NCI-H1092 treated with DMSO at 0.1 percent for 48 hours (cell line): ENCODE measurements at places on chromosomes 12 and 14.

GRCh38 chr14:95959317-95959716, 79.8 kb upstream of the C14orf132 start:
- DNase-seq, result no peak

GRCh38 chr12:6074979-6075585, 49.4 kb downstream of the VWF start:
- DNase-seq, result no peak

DNA sequence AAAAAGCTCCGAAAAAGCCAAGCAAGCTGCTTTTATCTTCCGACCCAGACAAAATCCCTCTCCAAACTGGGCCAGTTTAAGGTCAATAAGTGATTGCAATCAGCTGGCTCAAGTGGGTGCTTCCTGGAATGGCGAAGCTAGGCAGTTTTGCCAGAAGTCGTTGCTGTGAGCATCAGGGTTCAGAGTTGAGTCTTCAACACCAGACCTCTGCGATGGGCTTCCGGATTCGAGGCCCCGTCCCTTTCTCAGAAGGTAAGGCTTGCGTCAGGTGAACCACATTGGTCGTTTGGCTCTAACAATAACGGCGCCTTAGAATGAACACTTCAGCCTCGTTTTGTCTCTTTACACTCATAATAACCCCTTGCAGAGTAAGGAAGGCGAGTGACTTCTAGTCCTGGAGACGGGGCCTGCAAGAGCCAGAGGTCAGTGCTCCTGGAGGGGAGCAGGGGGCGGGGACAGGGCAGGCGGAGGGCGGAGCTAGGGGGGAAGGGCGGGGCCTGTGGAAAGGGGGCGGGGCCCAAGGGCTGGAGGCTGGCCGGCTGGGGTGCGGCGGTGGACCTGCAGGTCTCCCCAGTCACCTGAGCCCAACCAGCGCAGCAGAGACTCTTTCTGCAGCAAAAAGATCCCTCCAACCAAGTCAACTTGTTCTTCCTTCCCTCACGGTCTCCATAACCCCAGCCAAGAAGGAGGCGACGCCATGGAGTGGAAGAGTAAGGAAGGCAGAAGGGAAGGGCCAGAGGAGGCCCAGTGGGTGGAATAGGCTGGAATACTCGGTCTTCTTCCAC, 34.0 kb upstream of the NFYB start:
- DNase-seq, result no peak

GRCh38 chr12:44519931-44520330, 356.2 kb downstream of the NELL2 start:
- DNase-seq, result peak; percentile 92

GRCh38 chr12:116697716-116698115, 40.2 kb downstream of the SPRING1 start:
- no peak for DNase-seq

GRCh38 chr14:97270308-97270707, 473.1 kb downstream of the VRK1 start:
- DNase-seq, result no peak

- DNase-seq, result no peak
These were observed 87.0 kb downstream of the GALNT8 start for GRCh38 chr12:4807116-4807783.

- DNase-seq, result no peak
These were observed 50.7 kb upstream of the KCNC2 start for GRCh38 chr12:75260316-75260715.

DNA sequence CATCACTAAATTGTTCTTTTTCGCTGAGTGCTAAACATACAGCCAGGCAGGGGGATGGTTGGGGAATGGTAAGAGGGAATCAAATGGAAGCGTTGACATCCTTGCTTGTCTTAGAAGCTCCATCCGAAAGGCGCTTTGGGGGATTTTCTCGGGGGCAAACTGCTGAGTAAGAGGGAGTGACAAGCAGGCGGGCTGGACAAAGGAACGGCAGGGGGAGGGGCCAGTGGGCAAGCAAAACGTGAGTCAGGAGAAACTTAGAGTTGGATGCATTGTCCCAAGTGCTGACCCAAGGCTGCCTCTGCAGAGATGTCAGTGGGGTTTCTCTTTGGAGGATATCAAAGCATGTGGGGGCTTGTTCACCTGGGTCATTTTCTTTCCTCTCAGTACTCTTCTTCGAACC, 480.5 kb downstream of the VRK1 start:
- DNase-seq, result no peak

DNA sequence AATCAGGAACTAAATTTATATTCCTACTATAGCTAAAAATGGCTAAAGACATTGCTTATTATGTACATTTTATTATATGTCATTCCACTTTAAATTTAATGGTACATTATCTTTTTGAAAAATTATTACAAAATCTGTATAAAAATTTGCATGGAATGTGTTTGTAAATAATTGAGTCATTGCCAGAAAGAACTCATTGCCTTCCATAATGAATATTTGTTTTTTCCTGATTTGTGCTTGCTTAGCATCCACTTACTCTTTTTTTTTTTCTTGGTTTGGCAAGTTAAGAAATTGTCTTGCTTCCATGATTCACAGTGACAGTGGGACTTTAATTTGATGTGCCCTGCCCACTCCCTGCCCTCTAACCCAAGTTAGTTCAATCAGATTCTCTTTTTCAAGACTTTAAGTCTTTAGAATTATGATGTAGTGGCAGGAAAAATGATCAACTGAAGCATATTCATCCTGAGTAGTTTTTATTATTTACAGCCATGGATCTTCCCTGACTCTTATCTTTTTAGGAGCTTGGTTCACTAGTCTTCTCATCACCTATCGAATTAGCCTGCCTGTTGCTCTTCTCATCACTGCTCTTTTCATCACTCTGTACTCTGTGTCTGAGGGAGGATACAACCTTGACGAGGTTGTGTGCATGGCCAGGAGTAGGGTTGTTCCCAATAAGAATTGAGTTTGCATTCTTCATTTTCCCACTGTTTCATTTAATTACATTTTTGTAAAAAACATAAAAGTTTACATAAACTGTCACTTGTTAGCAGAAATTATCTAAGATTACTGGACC, 442.0 kb downstream of the BTG1 start:
- no peak for DNase-seq
